ENCODE measurements at places on chromosomes 4 and X.

DNA sequence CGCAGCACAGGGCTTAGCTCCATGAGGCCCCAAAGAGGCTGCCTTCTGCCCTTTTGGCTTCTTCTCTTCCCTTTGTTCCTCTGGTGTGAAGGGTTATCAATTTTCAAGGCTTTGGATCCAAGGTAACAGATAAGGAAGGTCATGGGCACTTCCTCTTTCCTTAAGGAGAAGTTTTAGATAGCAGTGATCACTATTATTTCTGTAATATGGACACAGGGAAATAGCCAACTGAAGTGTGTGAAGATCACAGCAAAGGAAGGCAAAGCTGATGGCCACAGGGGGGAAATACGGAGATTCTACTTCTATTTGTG lies 366.8 kb downstream of the UNC5C start:
- peaks cover 20% of the 10 kb centered on the region for H3K36me3 ChIP-seq
- peak overlapping the region; percentile 85 for H3K27ac ChIP-seq
- no peaks in the 10 kb centered on the region for H3K27me3 ChIP-seq
- H3K4me1 ChIP-seq = peaks cover 53% of the 10 kb centered on the region
- DNase-seq = no peak
- no peak overlapping the region for H3K4me3 ChIP-seq

- no peaks in the 10 kb centered on the region for H3K27me3 ChIP-seq
- no peak overlapping the region for H3K27ac ChIP-seq
- peaks cover 15% of the 10 kb centered on the region for H3K4me1 ChIP-seq
Measured at GRCh38 chr4:152357206-152357605, 178.7 kb downstream of the FBXW7 start.

DNA sequence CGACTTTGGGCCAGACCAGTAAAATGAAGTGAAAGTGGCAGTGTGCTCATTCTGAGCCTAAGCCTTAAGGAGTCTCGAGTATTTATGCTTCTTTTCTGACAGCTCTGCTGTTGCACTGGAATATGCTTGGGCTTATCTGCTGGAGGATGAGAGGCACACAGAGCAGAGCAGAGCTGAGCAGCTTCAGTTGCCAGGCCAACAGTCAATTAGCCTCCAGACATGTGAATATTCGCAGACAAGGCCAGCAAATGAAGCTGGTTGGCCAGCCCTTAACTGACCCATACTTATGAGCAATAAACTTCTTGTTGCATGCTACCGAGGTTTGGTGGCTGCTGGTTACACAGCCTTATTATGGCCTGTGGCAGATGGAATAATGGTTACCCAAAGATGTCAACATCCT lies 203.0 kb upstream of the GEMIN8 start:
- H3K4me3 ChIP-seq = no peak overlapping the region
- no peaks in the 10 kb centered on the region for H3K4me1 ChIP-seq
- no peaks in the 10 kb centered on the region for H3K36me3 ChIP-seq
- no peak for DNase-seq

DNA sequence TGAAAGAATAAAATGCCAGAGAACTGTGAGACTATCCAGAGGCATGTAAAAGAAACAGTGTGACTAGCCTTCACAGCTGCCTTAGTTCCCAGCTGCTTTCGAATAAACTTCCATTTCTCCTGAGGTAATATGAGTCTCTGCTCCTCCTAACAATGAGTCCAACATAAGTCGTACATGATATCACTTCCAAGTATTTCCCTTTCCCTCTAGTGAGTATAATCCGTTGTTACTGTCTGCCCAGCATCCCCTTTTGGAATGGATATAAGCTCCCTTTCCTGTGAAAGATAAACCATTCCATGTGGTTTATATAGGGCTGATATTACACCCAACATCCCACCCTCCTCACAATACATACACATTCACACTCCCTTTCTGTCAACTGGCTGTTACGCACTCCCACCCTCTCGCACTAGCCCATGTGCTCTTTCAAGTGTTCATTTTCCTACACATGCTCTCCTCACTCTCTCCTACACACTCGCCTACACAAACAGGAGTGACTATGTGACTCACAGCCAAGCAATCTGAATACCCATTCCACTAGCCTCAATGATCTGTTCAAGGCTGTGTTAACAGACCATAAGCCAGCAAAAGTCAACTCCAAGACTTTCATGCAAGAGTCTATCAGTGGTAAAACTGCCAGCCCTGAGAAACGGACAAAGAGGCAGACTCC lies 5.0 kb downstream of the NAF1 start:
- no peak for DNase-seq
- no peaks in the 10 kb centered on the region for H3K27me3 ChIP-seq
- H3K4me3 ChIP-seq = no peak overlapping the region
- peaks cover 24% of the 10 kb centered on the region for H3K4me1 ChIP-seq
- H3K27ac ChIP-seq = no peak overlapping the region

DNA sequence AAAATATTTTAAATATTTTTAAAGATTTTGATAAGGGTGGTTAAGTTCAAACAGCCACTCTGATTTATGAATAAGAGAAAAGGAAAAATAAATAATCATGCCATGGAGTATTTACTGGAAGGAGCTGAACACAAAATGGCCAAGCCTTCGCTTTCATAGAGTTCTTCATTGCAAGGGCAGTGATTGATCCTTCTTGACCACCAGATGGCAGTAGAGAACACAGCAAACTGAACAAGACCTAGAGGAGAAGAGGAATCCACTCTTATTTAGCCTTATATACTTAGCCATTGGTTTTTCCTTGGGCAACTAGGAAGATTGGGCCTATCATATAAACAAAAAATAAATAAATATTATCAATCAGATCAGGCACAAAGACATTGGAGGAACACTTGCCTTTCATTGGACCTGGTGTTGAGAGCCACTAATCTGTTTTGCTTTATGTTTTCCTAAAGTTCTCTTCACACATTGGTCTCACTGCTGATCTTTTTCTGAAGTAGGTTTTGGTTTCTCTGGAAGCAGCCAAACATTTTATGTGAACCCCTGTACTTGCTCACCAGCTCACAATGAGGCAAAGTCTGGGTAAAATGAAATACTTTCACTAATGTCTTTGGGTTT lies 58.1 kb upstream of the PARM1 start:
- H3K36me3 ChIP-seq = no peaks in the 10 kb centered on the region
- peaks cover 3% of the 10 kb centered on the region for H3K4me1 ChIP-seq
- DNase-seq = peak; percentile 3

- no peak overlapping the region for H3K4me3 ChIP-seq
- peaks cover 6% of the 10 kb centered on the region for H3K4me1 ChIP-seq
- no peaks in the 10 kb centered on the region for H3K36me3 ChIP-seq
- no peak overlapping the region for H3K27ac ChIP-seq
Measured at GRCh38 chr4:62495032-62495431, 1294.9 kb downstream of the ADGRL3 start.

GRCh38 chr4:4535590-4535989 lies 6.3 kb downstream of the STX18 start:
- H3K36me3 ChIP-seq = no peaks in the 10 kb centered on the region
- H3K27ac ChIP-seq = no peak overlapping the region
- DNase-seq = no peak
- peaks cover 12% of the 10 kb centered on the region for H3K4me1 ChIP-seq
- H3K4me3 ChIP-seq = no peak overlapping the region
- no peaks in the 10 kb centered on the region for H3K27me3 ChIP-seq

- DNase-seq = no peak
- no peak overlapping the region for H3K4me3 ChIP-seq
- no peaks in the 10 kb centered on the region for H3K27me3 ChIP-seq
- H3K4me1 ChIP-seq = no peaks in the 10 kb centered on the region
Measured at GRCh38 chr4:36638273-36638811, 356.9 kb downstream of the DTHD1 start.

- no peak for DNase-seq
- H3K4me3 ChIP-seq = no peak overlapping the region
- peaks cover 6% of the 10 kb centered on the region for H3K36me3 ChIP-seq
- no peaks in the 10 kb centered on the region for H3K27me3 ChIP-seq
- no peaks in the 10 kb centered on the region for H3K4me1 ChIP-seq
- no peak overlapping the region for H3K27ac ChIP-seq
Measured at GRCh38 chr4:90799895-90800294, 672.7 kb downstream of the CCSER1 start.

Data from neural crest cell (in vitro differentiated cells).